ENCODE measurements at places on chromosomes 5 and 9.

- DNase-seq: no peak
Observed at GRCh38 chr9:95201206-95201605, 116.3 kb downstream of the FANCC start.

GRCh38 chr9:30935730-30936129, 1448.7 kb upstream of the ACO1 start:
- DNase-seq: no peak

GRCh38 chr5:177133853-177134696, 502 bp downstream of the NSD1 start:
- peak; percentile 75 for DNase-seq

- DNase-seq: no peak
Observed at GRCh38 chr5:68446487-68446894, 230.9 kb downstream of the PIK3R1 start.

DNA sequence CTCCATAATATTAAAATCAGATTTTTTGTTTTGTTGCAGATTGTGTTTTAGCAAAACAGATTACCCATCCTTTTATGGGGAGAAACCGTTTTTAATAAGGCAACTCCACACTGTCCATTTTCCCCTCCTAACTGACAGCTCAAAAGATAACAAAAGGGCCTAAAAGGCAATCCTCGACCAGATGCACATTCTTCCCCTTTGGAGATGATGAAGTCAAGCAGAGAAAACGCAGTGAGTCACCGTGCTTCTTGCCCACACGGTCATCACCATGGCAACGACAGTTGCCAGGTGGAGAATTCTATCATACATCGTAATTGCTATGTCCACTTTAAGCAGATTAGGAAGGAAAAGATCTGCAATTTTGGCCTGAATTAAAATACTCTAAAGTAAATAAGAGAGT, 96.4 kb downstream of the DIRAS2 start:
- DNase-seq: no peak

DNA sequence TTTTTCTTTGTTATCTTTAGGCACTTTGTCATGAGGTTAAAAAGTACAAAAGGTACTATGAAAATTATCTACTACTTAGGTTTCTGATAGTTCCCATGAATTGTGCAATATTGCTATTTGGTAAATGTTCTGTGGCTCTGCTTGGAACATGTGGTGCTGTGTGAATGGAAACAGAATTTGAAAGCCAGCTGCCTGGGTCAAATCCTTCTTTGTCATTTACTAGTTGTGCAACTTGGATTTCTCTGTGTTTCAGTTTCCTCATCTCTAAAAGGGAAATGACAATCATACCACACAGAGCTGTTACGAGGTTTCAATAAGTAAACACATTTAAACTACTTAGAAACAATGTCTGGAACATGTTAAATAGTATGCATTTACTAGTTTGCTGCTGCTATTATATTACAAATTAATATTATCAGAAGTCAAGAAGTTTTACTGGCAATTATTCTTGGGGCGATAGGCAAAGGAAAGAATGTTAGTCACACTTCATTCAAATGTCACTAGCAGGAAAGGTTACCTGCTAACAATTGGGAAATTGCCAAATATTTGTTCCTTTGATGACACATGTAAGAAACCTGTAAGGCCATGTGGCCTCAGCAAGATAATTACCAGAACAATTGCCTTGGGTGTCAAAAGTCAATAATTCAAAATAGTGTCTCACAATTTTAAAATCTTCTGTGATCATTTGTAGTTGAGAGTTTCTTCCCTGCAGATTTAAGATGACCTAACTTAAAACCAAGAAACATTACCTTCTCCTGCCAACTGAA, 184.8 kb downstream of the KIAA0825 start:
- no peak for DNase-seq

DNA sequence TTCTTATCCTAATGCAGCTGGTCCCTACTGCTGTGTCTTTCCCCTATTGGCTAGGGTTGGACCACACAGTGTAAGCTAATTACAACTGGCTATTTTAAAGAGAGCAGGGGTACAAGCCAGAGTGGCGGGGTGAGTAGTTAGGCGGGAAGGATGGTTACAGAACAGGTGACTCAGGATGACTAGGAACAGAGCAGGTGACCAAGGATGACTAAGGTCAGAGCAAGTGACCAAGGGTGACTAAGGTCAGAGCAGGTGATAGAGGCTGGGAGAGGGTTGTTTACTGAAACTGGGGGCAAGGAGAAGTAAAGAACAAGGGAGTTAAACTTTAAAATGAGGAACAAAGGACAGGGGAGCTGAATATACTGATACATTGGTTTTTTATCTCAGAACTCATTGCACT, 125.4 kb downstream of the PTTG1 start:
- no peak for DNase-seq

- no peak for DNase-seq
Observed at GRCh38 chr5:163809473-163809872, 304.1 kb downstream of the MAT2B start.

DNA sequence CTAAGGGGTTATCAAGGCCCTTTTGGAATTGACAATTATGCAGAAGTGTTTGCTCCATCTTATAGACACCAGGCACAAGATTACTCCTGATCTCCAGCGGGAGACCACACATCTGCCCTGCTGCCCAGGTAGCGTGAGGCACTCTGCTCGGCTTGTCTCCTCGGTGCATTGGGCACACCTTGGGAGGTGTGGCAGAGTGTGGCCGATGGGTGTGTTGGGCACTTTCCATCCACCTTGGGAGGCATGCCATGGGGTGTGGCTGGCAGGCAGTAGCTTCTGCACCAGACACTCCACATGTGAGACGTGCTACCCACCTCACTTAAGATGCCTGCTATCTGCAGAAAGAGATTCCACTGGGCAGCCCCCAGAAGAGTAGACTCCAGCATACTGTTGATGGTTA, 54.1 kb downstream of the GADD45G start:
- DNase-seq: no peak

DNA sequence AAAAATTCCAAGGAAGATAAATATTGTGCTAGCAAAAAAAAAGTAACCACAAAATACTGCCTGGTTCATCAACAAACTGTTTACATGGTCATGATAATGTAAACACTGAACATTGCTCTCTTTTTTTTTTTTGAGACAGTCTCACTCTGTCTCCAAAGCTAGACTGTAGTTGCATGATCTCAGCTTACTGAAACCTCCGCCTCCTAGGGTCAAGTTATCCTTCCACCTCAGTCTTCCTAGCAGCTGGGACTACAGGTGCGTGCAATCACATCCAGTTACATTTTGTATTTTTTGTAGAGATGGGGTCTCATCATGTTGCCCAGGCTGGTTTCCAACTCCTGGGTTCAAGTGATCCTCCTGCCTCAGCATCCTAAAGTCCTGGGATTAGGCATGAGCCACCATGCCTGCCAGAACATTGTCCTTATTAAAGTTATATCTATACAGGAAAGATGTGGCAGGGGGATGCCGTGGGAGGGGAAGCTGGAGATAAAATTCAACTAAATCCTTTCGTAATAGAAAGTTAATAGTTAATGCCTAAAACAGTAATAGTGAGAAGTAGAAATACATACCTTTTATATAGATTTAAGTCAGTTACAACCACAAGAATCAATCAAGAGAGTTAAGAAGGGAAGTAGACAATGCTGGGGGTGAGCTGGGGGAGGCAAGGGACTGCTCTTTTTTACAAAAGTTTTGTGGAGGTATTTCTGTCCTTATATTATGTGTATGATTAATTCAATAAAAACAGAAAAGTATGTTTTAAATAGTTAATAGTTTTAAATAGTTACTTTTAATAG, 52.3 kb downstream of the RGMB start:
- DNase-seq: no peak

GRCh38 chr5:180067986-180068385, 3.6 kb downstream of the RNF130 start:
- no peak for DNase-seq

GRCh38 chr9:129148463-129149204, 29.4 kb downstream of the IER5L start:
- no peak for DNase-seq

DNA sequence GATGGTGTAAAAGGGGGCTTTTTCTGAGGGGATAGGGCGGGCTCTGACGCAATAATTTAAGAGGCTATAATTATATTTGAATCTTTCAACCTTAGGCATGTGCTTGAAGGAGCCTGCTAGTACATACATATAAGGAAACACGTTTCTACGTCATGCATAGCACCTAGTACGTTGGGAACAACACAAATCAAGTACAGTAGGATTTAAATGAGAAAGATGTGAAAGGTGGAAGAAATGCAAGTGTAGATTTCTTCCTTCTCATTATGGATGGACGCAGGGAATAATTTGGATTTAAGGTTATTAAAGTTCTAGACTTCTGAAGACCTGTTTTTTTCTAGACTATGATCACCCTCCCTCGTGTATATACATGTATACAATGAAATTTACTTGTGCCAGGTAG, 927 bp upstream of the CDO1 start:
- DNase-seq: no peak

GRCh38 chr9:96331236-96331947, 29.4 kb upstream of the HSD17B3 start:
- no peak for DNase-seq

- no peak for DNase-seq
Observed at GRCh38 chr9:68507130-68507805, 33.4 kb downstream of the TMEM252 start.

- no peak for DNase-seq
Observed at GRCh38 chr9:28951945-28952344, 1378.7 kb upstream of the C9orf72 start.

GRCh38 chr9:30015073-30015472, 2369.4 kb upstream of the ACO1 start:
- no peak for DNase-seq

DNA sequence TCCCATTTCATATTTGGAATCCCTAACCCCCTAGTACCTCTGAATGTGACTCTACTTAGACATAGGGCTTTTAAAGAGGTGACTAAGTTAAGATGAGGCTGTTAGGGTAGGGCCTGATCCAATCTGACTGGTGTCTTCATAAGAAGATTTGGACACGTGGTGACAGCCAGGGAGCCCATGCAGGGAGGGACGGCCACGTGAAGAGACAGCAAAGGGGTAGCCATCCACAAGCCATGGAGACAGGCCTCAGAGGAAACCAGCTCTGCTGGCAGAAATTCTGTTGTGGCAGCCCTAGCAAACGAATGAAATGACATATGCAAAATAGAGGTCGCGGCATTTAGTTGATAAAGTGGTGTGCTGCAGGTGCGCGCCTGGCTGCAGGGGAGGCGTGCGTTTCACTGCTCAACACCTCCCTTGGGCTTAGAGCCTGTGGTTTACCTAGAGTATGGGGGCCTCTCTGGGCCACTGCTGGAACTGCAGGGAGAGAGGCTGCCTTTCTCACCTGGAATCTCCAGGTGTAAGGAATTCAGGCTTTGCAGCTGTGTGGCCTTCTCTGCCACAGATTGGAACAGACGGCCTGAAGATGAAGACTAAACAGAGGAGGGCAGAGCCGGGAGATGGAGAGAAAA, 7.1 kb upstream of the AFAP1L1 start:
- DNase-seq: peak; percentile 41

- no peak for DNase-seq
Observed at GRCh38 chr5:149387081-149387631, 8.1 kb upstream of the IL17B start.

DNA sequence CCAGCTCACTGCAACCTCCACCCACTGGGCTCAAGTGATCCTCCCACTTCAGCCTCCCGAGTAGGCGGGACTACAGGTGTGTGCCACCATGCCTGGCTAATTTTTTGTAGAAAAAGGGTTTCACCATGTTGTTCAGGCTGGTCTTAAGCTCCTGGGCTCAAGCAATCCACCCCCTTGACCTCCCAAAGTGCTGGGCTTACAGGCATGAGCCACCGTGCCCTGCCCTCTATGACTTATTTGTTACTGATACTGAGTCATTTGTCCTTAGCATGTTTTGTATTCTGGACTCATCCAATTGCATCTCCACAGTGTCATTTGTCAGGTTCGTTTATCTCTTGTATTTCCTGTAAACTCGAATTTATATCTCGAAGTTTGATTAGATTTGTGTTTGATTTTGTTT, 2.7 kb upstream of the ITK start:
- DNase-seq: no peak

DNA sequence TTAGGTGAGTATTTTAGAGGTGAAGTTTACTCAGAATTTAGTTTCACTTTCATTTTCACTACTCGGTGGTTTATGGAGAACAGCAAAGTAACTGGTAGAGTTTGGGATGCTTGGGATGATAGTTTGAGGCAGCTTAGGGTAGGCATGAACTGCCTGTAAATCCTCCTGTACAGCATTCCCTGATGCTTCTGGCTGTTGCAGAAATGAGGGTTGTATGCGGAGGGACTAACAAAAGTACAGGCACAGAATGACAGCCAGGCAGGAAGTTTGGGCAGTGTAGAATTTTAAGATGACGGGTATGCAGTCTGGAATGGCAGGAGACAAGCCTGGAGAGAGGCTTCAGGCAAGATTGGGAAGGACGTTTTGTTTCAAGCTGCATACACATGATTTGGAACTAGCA, 48.0 kb upstream of the FAM120AOS start:
- no peak for DNase-seq

- DNase-seq: peak; percentile 78
Observed at GRCh38 chr5:150595466-150596031, 44.9 kb upstream of the SYNPO start.

DNA sequence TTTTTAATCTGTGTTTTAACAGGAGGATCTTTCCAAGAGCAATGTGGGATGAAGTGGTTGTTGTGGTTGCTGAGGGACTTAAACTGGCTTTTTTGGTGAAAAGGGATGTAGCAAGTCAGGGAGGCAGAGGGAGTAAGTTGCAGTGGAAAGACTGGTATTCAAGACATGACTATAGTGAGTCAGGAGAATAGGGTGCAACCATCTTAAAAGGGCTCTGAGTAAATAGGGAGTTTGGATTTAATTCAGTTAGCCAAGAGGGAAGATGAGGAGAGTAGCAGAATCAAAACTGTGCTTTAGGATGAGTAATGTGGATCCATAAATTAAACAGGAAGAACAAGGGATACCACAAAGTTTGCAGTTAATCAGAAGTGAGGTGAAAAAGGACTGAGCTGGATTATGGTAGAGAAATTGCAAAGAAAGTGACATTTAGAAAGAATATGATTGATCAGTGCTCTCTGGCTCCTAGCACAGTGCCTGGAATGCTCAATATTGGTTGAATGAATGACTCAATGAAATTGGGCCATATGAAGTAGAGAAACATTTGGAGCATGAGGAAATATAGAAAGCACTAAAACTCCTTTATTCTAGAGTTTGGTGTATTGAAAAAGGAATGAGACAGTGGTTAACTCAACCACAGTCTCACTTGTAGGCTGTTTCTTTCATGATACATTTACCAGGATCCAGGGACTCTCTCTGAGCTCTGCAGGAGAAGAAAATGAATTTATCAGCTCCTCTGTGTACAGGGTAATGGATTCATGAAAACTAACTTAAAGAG, 5.1 kb downstream of the POLR3G start:
- DNase-seq: no peak
